Dermis lymphatic vessel endothelial cell (primary cell): ENCODE measurements at places on chromosomes 2 and 18. TPM values are rescaled to one million over a fixed set of nuclear protein-coding genes. Genes with fewer than 3 reads are reported as not detected.

RND3 gene
- total RNA-seq: 13.4 and 14.9 TPM in 2 replicates

ACADL gene
- total RNA-seq: not detected in 2 replicates

HOXD9 gene
- total RNA-seq: 17.0 and 33.7 TPM in 2 replicates

CPSF3 gene
- total RNA-seq: 31.5 and 39.1 TPM in 2 replicates

SDC1 gene
- 5.3 and 16.2 TPM in 2 replicates for total RNA-seq

OSBPL6 gene
- total RNA-seq: 1.1 and 4.1 TPM in 2 replicates

CD226 gene
- 1.2 and 1.5 TPM in 2 replicates for total RNA-seq
